ENCODE measurements at places on chromosomes 3 and 15.
A peak's percentile ranks its signal among the peaks of the same experiment; 100 is the strongest.

- DNase-seq, result no peak
Observed at GRCh38 chr3:98003306-98003969, 31.2 kb upstream of the RIOX2 start.

DNA sequence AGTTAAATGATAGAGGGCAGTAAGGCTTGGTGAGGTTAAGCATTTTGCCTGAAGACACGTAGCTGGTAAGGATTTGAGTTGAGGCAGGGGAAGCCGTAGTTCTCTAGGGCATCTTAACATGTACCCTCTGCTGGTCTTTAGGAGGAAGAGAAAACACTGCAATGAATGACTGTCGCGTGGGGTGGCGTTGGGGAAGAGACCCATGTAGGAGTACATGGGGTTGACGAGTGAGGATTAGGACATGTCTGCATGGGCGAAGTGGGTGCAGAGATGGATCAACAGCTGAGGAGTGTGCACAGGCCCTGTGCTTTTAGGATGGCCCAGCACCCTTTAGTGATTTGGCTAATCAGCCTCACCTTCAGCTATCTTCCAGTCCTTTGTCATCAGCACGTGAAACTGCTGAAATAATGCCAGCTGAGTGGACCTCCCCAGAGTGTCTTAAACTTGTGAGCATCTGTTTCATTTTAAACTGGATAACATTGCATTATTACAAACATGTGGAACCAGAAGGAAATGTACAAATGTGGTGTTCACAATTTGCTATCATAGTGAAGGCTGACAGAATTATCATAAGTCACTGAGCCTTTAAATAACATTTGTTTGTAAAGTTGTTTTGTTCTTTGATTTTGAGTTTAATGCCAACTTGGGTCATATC is 15.3 kb downstream of the P2RY14 start:
- no peak for DNase-seq

DNA sequence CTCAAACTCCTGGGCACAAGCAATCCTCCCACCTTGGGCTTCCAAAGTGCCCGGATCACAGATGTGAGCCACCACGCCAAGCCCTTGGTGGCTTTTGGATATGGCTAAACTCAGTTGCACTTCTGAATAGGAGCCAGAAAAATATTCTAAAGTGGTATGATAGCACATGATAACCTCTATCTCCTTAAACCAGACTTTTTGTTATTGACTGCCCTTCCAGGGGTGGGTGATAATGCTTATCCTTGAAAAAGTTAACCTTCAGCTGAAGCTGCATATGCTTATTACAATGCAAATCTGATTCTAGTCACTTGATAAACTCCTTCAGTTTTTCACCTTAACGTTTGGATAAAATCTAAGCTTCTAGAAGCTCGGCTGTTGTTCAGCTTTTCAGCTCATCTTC is 6.3 kb downstream of the CCNB2 start:
- DNase-seq, result no peak

DNA sequence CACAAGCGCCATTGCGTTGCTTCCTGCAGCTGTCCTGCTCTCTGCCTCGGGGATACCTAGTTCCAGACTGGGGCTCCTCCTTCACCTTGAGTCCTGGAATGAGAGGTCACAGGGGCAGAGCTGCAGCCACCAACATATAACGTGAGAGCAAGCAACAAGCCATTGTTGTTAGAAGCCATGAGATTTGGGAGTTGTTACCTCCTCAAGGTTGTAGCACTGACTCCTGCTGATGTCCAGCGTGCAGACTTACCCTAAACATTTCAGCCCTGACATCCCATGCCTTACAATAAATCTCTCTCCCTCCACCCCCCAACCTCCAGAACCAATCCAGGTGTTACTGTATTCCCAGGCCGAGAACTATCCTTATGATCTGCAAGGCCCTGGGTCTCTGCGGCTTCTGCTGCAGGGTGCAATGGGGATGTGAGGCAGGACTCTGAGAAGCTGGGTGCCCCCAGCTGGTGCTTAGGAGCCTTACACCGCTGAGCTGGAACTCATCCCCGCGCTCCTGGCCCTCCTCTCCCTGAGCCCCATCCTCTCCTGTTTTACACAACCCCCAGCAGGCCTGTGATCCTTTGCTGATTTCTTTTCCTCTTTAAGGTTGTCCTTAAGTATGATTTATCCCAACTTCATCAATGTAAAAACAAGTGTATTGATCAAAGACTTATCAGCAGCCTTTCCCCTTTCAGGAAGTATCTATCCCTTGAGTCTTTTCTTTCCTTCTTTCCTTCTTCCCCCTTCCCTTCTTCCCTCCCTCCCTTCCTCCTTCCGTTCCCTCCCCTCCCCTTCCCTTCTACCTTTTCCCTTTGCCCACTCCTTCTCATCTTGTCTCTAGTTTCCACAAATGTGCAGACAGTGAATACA is 84.2 kb upstream of the ABHD2 start:
- DNase-seq, result peak; percentile 36

DNA sequence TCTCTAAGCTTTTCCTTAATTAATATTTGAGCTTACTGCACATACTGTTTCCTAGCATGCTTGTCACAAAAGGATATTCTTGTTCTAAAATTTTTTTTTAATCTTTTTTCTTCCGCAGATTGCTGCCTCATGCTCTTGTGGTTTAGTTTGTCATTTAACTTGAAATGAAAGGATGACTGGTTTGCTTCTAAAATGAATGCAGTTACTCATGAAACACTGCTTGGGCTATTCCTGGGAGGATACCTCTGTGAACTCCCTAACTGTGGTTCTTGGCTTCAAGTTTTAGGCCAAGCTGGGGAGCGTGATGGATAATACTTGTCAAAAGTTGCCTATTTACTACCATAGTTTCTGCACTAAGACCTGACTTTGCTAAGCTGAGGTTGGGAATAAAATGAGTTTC is 64.0 kb downstream of the USP13 start:
- peak; percentile 87 for DNase-seq

- DNase-seq, result no peak
Observed at GRCh38 chr3:67361323-67361722, 293.1 kb downstream of the SUCLG2 start.

DNA sequence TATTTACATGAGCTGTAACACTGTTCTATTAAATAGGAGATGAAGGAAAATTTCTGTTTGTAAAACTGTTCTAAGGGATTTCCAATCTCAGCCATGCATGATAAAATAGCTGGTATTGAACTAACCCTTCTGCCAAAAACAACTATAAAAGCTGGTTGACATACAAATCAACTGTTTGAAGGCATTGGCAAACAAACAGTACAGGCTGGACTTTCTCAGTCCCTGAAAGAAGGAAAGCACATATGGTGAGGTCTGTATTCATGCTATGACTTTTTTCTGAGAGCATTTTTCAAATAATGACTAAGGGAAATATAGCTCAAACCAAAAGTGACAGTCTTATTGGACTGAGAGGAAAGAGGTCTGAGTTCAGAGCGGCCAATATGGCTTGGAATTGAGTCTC is 117.0 kb upstream of the CCDC54 start:
- no peak for DNase-seq

DNA sequence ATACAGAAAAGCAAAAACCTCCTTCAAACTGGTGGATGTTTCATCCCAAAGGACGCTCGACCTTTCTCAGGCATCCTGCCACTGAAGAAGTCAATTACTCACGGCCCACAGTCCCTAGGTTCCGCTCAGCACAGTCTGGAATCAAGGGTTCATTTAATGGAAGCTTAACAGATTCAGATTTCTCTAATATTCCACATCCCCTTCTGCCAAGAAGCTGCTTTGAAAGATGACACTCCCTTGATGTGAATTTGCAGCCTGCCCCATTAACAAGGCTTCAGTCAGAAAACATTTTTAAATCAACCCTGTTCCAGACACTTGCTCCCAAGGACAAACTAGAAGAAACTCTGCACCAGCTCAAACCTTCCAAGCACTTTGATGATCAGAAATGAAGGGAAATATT is 81.2 kb downstream of the LIPC start:
- no peak for DNase-seq
